ENCODE measurements at places on chromosomes 5 and 9.

- DNase-seq, result no peak
These were observed 320.1 kb downstream of the OSTF1 start for GRCh38 chr9:75408391-75408790.

- DNase-seq, result no peak
These were observed 17.4 kb downstream of the TTC39B start for GRCh38 chr9:15289603-15290002.

DNA sequence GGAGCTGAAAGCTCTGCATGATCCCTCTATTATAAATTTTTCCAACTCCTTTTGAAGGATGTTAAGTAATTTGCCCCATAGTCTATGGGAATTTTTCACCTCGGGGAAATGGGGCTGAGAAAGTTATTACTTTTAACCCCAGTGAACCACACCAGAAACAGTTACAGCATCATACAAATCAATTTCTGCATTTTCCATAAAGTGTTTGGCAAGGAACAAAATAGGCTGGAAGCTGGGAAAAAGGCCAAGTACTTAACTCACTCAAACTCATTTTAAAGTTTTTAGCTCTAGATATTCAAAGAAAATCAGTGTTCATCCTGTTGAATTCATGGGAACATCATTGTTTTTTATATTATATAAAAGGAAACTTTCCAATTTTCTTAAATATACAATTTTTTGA lies 160.9 kb downstream of the SH3GL2 start:
- DNase-seq, result no peak

DNA sequence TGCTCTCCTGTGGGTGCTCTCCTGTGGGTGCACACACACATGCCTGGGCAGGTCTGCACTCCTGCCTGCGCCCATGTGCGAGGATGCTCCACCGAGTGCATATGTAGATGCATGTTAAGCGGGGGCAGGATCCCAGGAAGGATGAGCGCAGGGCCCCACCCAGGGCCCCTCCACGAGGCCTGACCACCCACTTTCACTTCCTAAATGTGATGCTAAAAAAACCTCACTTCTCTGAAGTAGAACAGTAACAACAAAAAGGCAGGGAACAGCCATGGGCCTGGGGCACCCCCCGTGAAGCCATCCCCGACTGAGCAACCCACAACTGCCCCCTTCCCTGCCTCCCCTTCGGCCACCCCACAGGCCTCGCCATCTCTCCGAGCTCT lies 48.2 kb upstream of the SARDH start:
- no peak for DNase-seq

DNA sequence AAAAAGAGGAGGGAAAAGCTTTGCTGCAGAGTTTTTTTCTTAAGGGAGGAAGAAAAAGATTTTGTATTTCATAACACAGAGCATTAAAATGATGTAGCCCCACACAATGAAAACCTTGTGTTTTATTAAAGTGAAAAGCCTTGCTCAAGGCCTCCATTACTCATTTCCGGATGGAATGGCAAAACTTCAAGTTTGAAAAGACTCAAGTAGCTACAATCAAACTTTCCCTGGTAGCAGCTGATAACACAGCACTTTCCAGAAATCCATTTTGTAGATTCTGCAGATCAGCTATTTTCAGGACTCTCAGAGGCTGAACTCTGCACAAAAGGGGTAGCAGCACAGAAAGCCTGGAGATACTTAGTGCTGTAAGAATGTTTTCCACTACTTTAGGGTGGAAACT lies 374.8 kb downstream of the NFIB start:
- DNase-seq, result no peak

GRCh38 chr5:76583163-76584047 lies 39.8 kb downstream of the F2RL2 start:
- DNase-seq, result no peak

DNA sequence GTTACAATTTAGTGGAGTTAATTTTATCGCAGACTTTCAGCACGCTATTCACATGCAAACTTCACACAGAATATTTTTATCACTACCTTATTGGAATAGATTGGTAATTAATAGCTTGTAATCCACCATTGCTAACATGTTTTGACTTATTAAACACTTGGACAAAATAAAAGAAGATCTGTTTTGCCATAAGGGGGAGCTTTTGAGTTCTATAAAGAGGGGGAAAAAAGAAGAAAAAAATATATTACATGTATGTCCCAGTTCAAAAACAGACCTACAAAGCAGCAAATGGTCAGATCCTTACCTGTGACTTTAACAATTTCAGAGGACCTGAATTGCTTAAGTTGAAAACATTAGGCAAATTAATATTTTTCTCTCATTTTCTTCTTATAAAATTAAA lies 1.2 kb upstream of the PAPPA start:
- DNase-seq, result no peak

DNA sequence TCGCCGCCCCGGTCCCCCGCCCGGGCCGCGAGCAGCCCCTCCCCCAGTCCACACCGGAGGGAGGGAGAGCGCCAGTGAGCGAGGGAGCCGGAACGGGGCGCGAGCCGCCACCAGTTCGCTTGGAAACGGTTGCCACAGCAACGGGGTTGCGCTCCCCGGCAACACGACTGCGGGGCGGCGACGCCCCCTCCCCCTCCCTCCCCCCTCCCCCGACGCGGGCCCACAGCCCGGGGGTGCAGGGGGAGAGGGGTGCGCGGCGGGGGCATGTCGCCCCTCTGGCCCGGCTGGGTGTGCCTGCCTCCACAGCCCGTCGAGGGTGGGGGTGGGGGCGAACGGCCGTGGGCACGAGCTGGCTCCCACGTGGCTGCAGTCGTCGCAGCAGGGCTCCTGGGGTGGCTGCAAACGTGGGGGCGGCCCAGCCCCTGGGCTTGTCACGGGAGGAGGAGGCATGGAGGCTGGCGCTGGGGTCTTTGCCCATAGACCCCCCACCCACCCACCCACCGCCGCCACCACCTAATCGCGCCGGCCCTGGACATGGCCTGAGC lies 524 bp downstream of the PRR7 start:
- DNase-seq, result peak; percentile 80

DNA sequence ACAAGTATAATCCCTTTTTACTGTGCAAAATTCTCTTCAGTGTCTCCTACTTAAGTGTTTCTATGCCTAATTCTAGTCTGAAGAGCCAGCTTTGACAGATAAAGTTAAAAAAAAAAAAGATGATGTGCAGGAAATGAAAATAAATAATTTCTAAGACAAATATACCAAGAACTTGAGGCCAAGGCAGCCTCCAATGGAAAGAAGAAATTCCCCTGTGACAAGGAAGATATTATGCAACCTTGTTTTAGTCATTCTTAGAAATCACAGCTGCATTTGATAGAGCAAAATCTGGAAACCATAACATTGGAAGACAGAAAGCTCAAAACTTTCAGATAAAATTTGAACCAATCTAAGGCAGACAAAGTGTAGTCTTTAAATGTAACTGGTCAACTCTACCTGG lies 375.9 kb upstream of the TLE4 start:
- DNase-seq, result no peak

- no peak for DNase-seq
These were observed 128.1 kb downstream of the DAB2IP start for GRCh38 chr9:121779381-121780117.

DNA sequence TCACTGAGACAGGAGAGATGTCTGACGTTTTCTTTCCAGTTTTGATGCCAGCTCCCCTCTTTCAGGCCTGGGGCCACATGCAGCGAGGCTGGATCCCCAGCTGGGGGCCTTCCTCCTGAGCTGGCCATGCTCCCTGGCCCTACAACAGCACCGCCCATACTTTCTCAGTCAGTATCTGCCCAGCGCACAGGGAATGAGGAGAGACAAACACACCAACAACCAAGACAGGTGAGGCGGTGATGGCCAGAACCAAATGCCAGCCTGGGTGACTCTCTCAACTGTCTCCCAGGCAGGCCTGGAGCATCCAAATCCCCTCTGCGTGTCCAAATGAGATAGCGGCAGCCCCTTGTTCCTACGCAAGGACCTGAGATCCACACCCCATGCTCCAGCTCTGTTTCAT lies 109.6 kb downstream of the ROR2 start:
- no peak for DNase-seq

DNA sequence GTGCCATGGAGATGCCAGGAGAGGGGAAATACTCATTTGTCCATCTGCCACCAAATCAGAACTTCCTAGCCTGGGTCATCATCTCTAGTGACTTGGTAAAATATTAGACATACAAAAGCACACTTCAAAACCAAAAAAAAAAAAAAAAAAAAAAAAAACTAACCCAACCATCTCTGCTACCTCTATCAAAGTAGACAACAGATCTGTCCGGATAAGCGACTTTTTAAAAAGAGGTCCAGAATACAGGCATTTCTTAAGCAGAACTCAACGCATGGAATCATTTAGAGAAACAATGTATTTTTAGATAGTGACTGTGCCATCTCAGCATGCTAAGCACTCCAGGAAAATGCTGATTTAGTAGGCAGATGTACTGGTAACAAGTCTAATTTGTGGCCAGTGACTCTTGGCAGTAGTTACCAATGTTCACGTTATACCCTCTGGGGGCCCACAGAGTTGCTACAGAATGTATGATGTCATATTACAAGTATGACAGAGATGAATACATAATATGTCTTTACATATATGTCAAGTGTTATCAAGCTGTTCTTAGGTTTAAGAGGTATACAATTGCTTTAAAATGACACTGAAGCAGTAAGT lies 107.8 kb downstream of the SMIM23 start:
- DNase-seq, result no peak

GRCh38 chr5:142342128-142342981 lies 17.5 kb upstream of the SPRY4 start:
- DNase-seq, result no peak

- no peak for DNase-seq
These were observed 376.8 kb downstream of the EBF1 start for GRCh38 chr5:158722940-158723339.

DNA sequence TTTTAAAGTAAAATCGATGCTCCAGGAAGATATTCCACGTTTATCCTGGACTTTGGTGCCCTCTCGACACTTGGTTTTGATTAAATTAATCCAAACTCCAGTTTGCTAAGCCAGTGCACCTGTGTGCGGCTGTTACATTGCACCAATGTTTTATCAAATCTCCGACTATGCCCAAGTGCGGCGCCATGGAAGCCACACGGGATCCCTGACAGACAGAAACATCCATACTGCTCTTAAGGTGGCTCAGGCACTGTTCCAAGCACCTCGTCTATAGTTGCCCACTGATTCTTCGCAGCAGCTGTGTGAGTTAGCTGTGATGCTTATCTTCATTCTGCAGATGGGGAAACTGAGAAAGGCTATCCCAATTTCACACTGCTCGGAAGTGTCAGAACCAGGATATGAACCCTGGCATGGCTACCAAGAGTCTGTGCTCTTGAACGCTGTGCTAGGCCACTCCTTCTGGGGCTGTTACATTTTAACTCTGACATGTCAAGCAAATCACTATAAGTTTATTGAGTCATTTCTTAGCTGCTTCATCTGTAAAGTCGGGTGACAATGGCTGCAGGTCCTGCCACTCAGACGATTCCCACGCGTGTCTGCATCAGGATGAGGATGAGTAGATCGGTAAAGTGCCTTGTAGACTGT lies 113.0 kb downstream of the ADAMTS2 start:
- peak; percentile 15 for DNase-seq

GRCh38 chr5:10233011-10233410 lies 16.7 kb downstream of the ATPSCKMT start:
- no peak for DNase-seq

GRCh38 chr9:112331674-112331952 lies 1.8 kb downstream of the PTBP3 start:
- DNase-seq, result no peak

GRCh38 chr5:171882118-171882517 lies 96.5 kb downstream of the SMIM23 start:
- DNase-seq, result no peak

DNA sequence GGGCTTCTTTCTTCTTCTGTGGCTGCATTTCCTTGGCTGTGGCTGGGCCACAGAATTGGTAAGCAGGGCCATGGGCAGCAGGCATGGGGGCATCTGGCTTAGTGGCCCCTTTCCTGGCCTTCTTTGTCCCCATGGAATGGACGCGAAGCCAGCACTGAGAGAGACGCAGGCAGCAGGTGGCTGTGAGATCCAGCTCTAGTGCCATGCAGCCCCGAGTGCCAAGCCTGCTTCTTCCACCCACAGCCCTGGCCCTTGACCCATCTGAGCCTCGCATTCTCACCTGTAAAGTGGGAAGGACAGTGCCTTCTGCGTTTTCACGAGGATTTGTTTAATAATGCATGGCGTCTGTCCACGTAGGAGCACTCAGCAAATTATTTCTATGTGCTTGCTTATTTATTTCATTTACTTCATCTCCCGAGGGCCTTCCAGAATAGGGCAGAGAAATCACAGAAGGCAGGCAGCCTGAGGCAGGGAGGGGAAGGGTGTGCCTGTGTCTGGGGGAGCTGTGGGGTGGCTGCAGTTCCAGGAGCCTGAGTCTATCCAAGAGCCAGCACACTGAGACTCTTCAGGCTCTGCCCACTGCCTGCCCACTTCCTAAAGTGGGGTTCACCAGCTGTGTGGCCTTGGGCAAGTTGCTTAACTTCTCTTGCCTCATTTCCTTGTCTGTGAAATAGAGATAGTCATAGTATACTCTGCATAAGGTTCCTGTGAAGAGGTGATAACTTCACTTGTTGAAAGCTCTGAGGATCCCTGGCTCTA lies 55.2 kb downstream of the NTNG2 start:
- DNase-seq, result no peak

GRCh38 chr9:101342595-101342994 lies 42.2 kb downstream of the BAAT start:
- no peak for DNase-seq

DNA sequence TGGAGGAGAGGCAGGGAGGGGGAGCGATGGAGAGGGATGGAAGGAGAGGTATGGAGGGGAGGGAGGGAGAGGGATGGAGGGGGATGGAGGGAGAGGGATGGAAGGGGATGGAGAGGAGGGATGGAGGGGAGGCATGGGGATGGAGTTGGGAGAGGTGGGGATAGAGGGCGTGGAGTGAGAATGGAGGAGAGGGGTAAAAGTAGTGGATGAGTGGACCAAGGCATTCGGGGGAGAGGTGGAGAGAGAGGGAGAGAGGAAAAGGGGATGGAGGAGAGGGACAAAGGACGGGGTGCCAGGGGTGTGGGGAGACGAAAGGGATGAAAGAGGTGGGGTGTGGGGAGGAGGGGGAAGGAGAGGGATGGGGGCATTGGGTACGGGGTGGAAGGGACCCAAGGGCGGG lies 100.4 kb downstream of the VAV2 start:
- no peak for DNase-seq

- DNase-seq, result no peak
These were observed 30.4 kb upstream of the IER5L start for GRCh38 chr9:129208207-129209032.

DNA sequence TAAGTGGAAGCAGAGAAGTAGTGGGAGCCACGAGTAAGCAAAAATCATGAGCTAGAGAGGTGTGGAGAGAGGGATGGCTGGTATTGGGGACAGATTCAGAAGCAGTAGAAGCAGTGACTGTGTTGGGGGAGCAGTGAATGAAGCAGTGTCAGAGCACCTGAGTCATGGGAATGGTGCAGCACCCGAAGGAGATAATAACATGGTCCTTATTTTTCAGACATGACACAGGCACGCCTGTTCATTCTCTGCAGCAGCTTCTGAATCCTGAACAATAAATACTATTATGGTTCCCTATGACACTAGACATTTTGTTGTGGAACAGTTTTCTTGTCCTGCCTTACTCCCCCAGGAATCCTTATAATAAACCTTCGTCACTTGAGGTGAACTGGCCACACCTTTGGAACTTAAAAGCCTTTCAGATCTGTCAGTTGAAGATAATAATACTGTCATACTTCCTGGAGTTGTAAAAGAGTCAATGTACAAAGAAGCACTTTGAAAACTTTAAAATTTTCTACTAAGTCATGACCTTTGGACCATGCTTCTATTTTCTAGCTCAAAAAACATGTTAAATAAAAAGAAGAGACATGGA lies 7.0 kb upstream of the RASA1 start:
- DNase-seq, result no peak

GRCh38 chr9:72996114-72996513 lies 43.3 kb upstream of the ALDH1A1 start:
- no peak for DNase-seq

GRCh38 chr5:54205918-54206317 lies 104.5 kb downstream of the ARL15 start:
- DNase-seq, result no peak
